NCI-H82 (cell line): ENCODE measurements at places on chromosomes 6 and 20.

DNA sequence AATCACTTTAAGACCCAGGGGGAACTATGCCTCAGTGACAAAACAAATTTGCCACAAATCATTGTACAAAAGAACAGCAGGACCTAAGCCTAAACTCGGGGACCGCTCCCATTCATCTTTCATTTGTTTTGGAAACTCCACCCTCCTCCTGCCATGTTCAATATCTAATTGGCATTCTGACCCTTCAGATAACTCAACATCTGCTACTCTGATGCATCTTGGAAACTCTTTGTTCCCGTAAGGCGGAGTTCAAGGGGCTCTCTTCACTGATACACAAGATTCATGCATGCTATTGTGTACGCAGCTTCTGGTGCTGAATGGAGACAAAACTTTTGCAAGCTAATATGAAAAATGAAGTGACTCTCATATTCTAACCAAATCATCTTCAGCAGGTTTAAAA lies 187.6 kb downstream of the ZFP64 start:
- DNase-seq: peak; percentile 88

DNA sequence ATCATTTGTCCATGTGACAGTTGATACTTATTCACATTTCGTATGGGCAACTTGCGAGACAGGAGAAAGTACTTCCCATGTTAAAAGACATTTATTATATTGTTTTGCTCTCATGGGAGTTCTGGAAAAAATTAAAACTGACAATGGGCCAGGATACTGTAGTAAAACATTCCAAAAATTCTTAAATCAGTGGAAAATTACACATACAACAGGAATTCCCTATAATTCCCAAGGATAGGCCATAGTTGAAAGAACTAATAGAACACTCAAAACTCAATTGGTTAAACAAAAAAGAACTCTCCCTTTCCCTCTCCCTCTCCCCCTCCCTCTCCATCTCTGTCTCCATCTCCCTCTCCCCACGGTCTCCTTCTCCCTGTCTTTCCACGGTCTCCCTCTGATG lies 19.4 kb upstream of the EIF2S2 start:
- no peak for DNase-seq

- no peak for DNase-seq
Measured at GRCh38 chr6:34760108-34760507, 2.8 kb downstream of the SNRPC start.

DNA sequence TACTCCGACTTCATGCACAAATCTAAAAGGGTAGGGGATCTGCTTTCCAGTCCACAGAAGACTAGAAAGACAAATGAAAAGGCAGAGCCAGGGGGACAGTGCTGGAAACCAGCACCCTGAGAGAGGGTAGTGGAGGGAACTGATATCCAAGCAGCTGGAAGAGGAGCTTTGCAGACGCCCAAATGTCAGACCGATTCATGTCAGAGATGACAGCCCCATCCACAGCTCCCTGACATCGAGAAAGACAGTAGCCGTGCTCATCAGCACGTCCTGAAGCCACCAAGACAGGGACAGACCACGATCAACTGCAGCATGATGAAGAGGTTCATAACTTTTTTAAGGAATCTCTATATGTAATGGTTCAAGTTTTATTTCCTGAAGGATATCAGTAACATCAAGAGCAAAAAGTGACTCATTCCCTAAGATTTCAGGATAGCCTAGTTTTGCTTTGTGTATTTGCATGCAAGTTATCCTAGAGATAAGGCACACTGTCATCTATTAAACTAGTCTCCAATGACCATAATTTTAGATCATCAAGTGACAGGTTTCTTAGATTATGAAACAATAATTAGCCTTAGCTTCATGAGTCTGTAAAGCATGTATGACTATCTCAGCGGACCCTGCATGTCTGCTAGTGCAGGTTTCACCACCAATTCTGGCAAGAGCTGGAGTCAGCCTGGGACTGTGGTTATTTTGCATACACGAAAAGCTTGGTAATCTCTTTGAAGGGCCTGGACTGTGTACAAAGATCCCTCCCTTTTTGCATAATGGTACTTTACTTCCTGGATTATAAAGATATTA lies 43.0 kb downstream of the PRDM1 start:
- no peak for DNase-seq

- DNase-seq: no peak
Measured at GRCh38 chr6:69958978-69959377, 92.6 kb downstream of the COL19A1 start.

GRCh38 chr20:4683261-4683660 lies 38.4 kb upstream of the PRND start:
- no peak for DNase-seq

DNA sequence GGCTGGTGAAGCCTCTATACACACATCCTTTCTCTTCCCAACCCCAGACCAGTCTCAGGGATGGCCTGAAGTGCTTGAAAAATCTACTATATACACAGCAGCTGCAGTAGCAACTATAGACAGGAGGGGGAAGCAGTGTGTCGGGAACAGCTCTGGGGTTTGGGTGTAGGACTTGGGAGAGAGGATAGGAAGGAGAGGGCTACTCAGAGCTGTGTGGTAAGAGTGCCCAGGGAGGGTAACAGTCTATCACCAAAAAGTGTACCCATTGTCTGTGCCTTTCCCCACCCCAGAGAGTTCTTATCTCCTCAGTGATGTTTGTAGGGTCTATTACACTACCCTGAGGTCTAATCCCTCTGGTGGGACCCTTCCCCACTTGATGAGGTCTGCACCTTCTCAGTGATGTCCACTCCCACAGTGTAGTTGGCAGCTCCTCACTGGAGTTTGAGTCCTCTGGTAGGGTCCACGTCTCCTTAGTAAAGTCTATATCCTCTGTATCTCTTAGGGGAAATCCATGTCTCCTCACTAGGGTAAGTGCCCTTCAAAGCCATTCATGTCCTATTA lies 1.5 kb upstream of the GGT7 start:
- peak; percentile 92 for DNase-seq

GRCh38 chr6:257774-258173 lies 34.5 kb upstream of the DUSP22 start:
- DNase-seq: no peak

DNA sequence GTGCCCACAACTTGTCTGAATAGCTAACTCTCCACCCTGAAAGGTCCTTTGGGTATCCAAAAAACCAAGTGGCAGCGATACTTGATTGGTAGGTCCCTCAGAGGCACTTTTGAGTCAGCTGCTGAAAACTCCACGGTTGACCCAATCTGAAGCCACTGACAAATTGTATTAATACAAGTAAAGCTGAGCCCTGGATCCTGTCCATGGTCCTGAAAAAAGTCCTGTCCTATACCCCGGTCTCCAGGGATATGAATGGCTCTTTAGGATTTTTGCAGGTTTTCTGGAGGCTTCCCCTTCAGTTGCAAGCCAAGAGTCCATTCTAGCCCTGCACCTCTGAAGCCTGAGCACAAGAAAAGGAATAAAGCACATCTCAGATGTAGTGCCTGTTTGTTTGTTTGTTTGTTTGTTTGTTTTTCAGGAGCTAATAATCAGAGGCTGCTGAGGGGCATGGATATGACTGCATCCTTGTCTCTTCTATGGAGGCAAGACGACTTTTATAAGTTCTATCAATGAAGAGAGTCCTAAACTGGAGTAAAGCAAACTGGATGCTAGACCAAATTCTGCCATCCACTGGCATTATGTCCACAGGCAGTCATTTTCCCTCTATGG lies 1.7 kb upstream of the SLC12A5 start:
- DNase-seq: peak; percentile 44

DNA sequence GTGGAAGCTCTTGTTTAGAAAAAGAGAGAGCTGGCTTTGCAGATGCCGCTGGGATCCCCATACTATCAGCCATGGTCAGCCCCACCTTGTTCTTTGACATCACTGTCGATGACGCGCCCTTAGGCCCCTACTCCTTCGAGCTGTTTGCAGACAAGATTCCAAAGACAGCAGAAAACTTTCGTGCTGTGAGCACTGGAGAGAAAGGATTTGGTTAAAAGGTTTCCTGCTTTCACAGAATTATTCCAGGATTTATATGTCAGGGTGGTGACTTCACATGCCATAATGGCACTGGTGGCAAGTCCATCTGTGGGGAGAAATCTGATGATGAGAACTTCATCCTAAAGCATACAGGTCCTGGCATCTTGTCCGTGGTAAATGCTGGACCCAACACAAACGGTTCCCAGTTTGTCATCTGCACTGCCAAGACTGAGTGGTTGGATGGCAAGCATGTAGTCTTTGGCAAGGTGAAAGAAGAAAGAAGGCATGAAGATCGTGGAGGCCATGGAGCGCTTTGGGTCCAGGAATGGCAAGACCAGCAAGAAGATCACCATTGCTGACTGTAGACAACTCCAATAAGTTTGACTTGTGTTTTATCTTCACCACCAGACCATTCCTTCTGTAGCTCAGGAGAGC lies 2.4 kb upstream of the BLCAP start:
- no peak for DNase-seq

GRCh38 chr6:147643341-147644200 lies 135.1 kb downstream of the SAMD5 start:
- no peak for DNase-seq

- no peak for DNase-seq
Measured at GRCh38 chr20:61927193-61927825, 138.4 kb downstream of the TAF4 start.

DNA sequence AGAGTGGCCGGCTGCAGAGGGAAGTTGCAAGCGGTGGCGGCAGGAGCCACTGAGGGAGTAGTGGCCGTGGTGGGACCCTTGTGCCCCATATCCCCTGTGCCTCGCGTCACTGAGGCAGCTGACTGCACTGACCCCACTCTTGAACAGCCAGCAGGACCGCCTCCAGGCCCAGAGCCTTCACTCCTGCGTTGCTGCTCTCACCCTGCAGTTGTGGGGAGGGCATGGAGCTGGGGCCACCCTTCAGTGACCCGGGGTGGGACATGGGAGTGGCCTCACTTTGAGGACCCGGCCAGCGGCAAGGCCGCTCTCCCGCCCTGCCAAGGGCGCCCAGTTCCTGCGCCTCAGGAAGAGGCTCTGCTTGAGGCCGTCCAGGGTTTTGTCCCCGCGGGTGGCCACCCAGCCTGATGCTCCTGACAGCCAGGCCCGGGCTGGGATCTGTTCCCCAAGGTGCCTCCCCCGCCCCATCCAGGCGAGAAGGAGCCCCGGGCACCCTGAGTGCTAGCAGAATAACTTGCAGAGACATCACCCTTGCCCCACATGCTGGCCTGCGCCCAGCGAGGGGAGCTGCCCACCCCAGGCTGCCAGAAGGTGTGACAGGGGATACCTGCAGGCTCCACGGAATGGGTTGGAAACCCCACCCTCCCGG lies 44.4 kb downstream of the HLA-DRA start:
- no peak for DNase-seq

- no peak for DNase-seq
Measured at GRCh38 chr6:33417128-33417902, 592 bp downstream of the CUTA start.

GRCh38 chr20:33663161-33664084 lies 1.3 kb downstream of the C20orf144 start:
- peak; percentile 87 for DNase-seq

GRCh38 chr20:37932919-37933318 lies 30.0 kb downstream of the VSTM2L start:
- DNase-seq: no peak

DNA sequence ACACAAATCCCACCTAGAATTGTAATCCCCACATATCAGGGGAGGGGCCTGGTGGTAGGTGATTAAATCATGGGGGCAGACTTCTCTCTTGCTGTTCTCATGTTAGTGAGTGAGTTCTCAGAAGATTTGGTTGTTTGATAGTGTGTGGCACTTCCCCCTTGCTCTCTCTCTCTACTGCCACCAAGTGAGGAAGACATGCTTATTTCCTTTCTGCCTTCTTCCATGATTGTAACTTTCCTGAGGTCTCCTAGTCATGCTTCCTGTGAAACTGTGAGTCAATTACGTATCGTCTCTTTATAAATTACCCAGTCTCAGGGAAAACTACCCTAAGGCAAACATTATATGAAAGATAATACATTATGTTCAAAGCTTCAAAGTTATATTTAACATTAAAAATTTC lies 1297.5 kb upstream of the CITED2 start:
- peak; percentile 18 for DNase-seq

DNA sequence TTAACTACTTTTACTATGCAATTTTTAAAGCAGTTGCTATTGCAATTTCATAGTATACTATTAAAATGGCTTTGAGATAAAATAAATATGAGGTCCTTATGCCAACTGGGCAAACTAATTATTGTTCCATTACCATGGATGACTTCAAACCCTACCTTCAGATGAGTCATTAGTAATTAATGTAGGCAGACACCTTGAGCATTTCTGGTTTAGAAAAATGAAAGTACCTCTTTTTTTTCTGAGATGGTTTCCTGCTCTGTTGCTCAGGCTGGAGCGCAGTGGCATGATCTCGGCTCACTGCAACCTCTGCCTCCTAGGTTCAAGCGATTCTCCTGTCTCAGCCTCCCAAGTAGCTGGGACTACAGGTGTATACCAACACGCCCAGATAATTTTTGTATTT lies 11.9 kb downstream of the ASF1A start:
- no peak for DNase-seq

DNA sequence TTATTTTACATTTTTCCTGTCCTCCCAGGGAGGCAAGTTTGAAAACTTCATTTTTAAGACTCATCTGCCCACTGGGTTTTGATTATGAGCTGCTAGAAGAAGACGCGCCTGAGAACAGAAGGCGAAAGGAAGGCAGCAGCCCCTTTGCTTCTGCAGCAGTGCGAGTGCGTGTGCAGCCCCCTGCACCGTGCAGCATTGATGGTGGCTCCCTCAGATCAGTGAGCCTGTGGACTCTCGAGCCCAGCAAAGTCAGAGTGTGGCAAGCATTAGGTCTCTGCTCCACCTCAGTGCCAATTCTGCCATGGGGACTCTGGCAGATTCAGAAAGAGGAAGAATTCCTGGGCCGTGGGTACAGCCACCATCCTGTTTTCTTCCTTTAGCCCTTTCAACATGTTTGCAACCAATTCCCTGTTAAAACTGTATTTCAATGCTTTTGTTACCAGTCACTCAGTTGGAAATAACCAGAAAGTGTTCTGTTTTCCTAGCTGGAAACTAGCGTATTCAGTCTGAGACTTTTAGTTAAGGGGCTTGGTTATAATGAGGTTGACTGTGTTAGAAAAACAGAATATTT lies 134.8 kb upstream of the OGFRL1 start:
- DNase-seq: no peak

GRCh38 chr6:30696432-30696831 lies 5.6 kb upstream of the NRM start:
- no peak for DNase-seq

- DNase-seq: no peak
Measured at GRCh38 chr6:46526607-46527006, 35.4 kb upstream of the RCAN2 start.
